Stimulated activated CD8-positive, alpha-beta memory T cell treated with anti-CD3 and anti-CD28 coated beads, Interleukin-4, amount 100 ng/mL, for 4 hours (primary cell): ENCODE measurements at places on chromosomes 6 and 20.

- no peak for DNase-seq
Measured at GRCh38 chr6:159080217-159080976, 35.6 kb upstream of the TAGAP start.

DNA sequence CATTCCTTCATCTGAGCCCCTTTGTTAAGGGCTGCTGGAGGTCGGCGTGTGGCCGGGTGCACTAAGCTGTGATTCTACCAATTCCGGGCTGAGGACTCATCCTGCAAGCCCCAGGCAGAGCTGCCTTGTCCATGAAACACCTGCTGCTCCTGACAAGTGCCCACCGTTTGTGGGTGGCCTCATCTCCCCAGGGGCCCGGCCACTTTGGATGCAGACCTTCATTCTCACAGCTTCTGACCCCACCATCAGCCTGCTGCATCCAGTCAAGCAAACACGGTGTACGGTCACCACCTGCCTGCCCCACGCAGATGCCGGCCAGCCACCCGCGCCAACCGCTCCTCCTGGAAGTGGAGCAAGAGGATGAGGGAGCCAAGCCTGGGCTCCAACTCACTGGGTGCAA, 382.7 kb downstream of the THBS2 start:
- DNase-seq: no peak

DNA sequence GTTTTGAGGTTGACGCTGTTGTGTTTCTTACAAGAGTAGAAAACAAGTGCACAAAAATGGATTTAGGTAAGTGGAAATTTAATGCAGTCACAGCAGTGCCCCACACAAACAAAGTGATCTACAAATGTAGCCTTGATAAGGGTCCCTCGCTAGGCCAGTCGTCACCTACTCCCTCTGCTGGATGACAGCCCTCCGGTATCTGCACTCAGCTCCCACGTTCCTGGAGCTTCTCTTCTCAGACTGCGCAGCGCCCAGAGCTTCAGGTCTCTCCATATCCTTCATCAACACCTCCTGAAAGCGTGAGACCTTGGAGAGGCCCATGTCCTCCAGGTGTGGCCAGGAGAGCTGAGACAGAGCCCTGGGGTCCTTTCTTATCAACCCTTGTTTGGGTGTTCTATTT, 58.3 kb upstream of the MAP3K4 start:
- DNase-seq: no peak

DNA sequence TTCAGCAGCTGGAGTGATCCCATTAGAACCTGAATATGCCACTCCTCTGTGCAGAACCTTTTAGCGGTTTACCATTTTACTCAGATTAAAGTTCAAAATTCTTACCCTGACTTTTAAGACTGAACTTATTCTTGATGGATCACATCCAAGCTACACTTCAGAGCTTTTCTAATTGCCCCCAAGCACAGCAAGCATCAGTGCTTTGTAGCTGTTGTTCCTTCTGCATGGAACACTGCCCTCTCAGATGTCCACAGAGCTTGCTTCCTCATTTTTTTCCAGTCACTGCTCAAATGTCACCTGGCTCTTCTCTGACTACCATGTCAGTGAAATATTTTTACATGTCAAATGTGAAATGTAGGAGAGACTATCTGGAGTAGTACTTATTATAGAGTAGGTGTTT, 1.6 kb upstream of the SLC35B3 start:
- no peak for DNase-seq

DNA sequence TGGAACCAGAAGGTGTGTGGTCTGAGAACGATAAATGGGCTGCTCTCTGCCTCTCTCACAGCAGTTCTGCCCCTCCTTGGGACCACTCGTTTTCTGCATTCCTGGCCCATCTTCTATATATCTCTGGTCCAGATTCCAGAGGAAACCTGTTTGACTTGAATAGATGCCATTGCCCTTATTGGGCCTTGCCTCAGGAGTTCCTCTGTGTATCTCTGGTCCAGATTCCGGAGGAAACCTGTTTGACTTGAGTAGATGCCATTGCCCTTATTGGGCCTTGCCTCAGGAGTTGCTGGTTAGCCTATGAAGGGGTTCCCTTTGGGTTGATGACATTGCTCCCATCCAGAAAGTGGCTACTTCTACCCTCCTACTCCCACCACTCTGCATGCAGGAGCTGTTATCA, 189.4 kb downstream of the SLC16A10 start:
- no peak for DNase-seq

DNA sequence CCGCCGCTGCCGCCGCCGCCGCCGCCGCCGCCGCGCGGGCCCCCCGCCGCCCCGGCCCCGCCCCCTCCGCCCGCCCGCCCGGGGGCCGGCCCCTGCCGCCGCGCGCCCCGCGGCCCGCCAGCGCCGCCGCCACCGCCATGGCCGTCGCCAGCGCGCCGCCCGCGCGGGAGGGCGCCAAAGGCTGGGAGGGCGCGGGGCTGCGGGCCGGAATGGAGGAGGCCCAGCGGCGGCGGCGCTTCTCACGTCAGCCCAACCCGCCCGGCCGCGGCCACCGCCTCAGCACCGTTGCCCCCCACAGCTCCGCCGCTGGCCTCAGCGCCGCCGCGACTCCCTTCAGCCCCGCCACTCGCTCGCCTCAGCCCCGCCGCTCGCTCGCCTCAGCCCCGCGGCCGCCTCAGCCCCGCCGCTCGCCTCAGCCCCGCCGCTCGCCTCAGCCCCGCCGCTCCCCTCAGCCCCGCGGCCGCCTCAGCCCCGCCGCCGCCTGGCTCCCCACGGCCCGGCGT, 258 bp downstream of the PHF10 start:
- DNase-seq: no peak

- DNase-seq: no peak
Measured at GRCh38 chr6:26554697-26555504, 16.7 kb downstream of the HMGN4 start.

- DNase-seq: no peak
Measured at GRCh38 chr6:132198896-132199295, 202.4 kb downstream of the MOXD1 start.

- no peak for DNase-seq
Measured at GRCh38 chr6:39295611-39296011, 18.6 kb downstream of the KCNK17 start.

DNA sequence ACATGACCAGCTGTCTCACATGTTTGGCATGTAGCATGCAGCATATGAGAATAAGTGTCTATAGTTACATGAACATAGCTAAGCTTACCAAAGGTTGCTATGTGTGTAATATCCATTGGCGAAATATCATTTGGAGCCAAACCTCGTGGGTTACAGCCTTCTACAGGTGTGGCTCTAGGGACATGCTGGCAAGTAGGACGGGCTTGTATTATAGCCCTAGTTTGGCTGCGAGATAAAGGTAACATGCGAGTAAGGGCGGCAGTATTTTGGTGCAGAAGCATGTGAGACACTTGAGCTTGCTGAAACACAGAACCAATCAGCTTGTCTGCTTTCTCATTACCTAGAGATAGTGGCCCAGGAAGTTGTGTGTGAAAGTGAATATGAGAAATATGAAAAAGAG, 6.5 kb upstream of the ABHD12 start:
- DNase-seq: no peak

GRCh38 chr20:44203161-44203560, 7.4 kb downstream of the OSER1 start:
- DNase-seq: no peak

DNA sequence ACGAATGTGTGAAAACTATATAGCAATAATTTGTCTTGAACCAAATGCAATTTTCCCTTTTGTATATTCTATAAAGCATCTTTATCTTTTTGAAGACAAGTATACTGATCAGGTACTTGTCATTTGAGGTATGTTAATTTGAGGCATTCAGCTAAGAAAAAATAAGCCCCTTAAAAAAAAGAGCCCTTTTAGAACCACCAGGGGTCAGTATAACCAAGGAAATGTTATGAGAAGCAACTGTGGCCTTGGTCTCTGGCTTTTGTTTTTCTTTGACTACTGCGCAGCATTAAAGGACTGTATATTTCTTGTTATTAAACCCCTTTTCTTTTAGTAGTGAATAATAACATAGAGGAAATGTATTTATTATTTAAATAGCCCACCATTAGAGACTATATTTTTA, 43.1 kb downstream of the CD109 start:
- no peak for DNase-seq

DNA sequence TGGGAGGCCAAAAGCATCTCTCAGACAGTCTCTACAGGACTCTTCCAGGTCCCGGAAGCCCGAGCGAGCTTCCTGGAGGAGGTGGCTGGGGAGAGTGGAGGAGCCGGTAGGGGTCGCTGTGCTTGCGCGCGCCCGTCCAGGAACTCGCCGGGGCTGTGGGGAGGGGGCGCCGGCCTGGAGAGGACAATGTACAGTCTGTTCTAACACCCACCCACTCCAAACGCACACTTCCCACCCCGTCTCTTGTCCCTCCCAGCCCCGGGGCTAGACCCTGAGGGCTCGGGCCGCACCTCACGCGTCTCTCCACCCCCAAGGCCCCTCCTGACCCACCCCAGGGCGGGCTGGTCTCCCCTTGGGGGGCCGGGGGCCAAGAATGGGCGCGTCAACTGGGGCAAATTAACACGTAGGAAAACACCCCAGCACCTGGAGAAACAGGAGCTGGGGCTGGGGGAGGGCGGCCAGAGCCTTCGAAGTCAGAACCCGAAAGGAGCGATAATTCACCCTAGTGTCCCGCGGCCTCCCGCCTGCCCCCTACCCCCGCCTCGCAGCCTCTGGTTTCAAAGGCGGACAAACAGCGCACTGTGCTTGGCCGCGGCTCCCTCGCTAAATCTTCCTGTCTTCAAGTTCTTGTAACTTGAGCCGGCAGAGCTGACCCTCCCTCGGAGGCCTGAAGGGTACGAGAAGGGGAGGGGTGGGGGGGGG, 103.2 kb upstream of the FOXP4 start:
- no peak for DNase-seq

DNA sequence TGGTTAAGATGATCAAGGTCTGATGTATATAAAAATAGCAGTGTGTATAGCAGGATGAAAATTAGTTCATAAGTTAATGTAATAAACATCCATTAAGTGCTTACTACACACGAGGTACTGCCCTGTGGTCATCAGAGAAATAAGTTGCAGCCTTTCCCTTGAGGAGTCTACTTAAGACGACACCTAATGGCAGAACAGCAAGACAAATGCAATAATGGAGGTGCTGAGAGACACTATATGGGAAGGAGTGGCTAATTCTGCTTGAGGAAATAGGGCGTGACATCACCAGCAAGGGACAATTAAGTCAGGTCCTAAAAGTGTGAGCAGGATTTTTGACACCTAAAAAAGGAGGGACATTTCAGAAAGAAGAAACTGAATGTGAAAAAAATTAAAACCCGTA, 75.2 kb downstream of the BACH2 start:
- DNase-seq: no peak
